Omental fat pad (tissue), 4 donors: ENCODE measurements at places on chromosomes 6 and 20. TPM values are rescaled to one million over a fixed set of nuclear protein-coding genes. Genes with fewer than 3 reads are reported as not detected.

DNA sequence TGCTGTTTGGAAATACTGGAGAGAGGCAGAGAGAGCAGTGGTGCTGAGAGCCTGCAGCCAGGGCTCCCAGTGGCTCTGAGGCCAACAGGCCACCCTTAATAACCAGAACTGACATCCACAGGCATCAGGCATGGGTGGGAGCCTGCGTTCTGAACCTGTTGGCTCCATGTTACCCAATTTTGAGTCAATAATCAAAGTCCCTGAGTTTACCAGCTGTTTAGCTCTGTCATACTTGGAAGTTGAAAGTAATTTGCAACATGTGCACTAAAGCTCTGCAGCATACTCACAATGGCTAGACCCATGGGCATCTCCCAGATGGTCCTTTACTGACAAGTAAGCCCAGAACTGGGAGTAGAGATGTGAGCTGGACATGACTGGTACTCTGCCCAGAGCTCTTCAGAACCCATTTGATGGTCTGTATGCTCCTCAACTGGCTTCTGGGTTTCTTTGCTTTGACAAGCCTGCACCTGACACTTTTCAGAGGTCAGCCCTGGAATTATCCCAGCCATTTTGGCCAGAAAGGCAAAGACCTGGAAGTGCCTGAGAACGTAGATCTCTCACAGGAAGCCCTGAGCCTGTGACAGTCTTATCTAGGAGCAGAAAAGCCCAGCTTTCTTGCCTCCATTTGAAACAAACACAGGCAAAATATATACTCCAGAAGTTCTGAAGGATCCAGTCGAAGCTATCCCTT is 122.4 kb upstream of the CITED2 start:
- DNase-seq, result no peak

DNA sequence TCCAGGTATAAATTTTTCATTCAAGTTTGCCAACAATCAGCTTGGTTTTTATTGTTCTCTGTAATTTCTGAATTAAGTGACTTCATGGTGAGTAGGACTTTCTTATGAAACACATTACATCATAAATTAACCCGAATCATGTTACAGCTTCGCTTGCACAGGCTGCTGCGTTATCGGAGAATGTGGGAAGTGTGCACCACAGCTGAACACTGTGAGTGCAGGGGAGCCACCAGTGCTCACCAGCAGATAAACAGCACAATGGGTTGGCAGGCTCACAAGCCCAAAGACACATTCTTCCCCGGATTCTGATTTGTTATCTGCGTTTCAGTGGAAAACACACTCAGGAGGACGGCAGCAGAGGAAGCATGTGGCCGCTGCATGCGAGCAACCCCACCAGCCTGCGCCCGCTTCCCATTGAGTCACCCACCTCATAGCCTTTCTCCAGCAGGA is 121.1 kb downstream of the GMDS start:
- no peak for DNase-seq

- no peak for DNase-seq
These were observed 13.6 kb upstream of the CEP85L start for GRCh38 chr6:118665011-118665410.

DNA sequence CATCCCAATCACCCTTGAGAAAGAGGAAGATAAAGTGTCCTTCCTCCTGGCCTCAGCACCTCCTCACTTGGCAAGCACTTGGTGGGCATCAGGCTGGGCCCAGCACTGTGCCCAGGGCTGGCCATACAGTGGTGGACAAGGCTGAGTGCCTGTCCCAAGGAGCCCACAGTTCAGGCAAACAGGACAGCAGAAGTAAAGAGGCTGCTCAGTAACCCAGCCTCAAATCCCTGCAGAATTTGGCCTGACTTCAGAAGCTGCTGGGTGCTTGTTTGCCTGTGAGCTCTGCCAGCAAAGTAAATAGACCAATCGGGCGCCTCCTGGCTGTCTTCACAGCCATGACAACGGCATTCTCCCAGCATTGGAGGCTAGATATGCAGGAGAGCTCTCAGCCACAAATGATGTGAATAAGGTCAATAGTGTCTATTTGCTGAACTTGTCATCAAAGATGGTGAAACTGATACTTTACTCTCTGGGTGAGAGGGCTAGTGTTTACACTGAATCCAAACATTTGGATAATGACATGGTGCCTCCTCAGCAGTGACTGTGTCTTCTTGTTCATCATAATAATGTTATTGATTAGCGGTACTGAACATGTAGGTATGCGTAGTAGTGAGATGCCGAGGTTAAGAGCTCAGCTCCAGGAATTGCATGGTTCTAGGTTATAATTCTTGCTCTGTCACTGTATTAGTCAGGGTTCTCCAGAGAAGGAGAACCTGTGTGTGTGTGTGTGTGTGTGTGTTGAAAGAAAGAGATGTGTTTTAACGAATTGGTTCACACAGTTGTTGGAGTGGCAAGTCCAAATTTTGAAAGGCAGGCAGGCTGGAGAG is 36.9 kb upstream of the FANCE start:
- DNase-seq, result no peak

DNA sequence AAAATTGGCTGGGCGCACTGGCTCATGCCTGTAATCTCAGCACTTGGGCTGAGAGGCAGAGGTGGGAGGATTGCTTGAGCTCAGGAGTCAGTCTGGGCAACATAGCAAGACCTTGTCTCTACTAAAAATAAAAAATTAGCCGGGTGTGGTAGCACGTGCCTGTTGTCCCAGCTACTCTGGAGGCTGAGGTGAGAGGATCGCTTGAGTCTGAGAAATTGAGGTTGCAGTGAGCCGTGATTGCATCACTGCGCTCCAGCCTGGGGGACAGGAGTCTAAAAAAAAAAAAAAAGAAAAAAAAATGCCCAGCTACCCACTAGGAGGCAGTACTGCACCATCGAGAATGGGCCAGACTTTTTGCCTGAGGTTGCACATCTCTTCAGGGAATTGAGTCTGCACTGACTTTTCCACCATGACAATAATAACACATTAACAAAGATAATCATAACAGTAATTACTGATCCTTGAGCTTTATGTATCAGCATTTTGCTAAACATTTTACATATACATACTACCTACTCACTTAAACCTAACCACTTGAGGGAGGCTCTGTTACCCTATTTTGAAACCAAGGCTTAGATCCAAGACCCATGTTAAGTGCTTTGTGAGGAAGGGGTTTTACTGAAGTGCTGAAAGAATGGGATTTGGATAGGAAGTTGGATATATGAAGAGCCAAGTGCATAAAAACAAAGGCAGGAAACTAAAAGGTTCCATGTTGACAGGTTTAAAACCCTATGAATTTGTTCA is 21.0 kb downstream of the SRSF3 start:
- no peak for DNase-seq

- no peak for DNase-seq
These were observed 35.1 kb downstream of the PLCB4 start for GRCh38 chr20:9103955-9104354.

DNA sequence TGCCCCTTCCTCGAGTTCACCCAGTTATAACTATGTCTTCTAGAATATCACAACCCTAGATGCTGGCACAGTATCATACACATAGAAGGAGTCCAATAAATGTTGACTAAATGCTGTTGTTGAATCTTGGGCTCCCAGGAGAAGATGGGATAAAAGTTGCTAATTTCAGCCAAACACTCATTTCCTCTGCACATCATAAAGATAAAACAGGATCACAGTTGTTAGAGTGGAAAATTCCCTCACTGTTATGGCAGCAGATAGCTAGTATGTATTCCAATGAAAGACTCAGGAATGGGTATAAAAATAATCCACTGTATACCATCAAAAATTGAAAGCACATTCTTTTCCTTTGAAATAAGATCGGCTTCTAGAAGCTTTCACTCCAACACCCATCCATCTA is 294.9 kb upstream of the TSHZ2 start:
- no peak for DNase-seq

DNA sequence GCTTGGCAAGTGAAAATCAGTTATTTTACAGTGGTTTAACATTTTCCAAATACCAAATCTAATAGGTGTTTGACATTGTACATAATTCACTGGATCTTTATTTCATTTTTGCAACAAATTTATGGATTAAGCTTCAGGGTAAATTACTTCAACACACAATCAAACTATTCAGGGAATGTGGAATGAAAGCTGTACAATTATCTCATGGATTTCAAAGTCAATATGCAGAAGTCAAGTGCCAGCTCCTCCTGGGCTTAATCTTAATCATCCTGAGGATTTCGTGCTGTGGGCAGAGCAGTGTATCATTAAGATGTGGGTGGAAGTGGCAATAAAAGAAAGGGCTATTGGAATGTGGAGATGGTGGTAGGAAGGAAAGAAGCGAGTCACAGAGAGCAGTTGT is 548.8 kb downstream of the COL12A1 start:
- DNase-seq, result no peak

DNA sequence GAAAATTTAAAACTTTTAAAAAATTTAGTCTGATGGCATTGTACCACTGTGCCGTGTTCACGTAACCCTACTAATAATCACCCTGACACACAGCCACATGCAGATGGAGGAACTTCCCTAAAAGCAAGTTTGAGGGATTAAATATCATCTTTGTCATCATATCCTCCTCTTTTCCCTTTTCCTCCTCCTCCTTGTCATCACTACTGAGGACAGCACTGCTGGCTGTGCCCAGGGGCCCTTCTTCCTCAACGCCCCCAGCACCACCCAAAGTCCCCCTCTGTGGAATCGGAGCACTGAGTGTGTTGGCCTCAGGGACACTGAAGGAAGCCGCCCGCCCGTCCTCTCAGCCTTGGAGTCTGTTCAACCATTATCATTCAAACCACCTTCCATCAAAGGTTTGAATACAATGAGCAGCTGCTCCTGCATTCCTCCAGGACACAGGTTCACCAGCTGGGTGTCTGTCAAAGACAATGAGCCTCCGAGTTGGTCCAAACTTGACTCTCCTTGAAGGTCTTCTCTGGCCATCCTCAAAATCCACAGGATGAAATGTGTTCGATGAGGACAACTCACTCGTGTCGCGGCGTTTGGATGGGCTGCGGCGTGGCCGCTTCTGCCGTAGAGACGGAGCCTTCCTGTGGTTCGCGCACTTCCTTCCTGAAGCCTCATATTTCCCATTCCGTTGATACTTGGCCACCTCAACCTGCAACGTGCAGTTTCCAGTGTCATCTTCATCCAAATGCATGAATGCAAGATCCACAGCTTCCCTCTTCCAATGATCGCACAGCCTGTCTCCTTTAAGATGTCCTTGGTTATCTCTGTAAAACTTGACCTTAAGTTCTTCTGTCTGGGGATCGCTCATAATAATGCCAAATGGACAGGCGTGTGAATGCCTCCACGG is 23.3 kb downstream of the NQO2 start:
- DNase-seq, result no peak

DNA sequence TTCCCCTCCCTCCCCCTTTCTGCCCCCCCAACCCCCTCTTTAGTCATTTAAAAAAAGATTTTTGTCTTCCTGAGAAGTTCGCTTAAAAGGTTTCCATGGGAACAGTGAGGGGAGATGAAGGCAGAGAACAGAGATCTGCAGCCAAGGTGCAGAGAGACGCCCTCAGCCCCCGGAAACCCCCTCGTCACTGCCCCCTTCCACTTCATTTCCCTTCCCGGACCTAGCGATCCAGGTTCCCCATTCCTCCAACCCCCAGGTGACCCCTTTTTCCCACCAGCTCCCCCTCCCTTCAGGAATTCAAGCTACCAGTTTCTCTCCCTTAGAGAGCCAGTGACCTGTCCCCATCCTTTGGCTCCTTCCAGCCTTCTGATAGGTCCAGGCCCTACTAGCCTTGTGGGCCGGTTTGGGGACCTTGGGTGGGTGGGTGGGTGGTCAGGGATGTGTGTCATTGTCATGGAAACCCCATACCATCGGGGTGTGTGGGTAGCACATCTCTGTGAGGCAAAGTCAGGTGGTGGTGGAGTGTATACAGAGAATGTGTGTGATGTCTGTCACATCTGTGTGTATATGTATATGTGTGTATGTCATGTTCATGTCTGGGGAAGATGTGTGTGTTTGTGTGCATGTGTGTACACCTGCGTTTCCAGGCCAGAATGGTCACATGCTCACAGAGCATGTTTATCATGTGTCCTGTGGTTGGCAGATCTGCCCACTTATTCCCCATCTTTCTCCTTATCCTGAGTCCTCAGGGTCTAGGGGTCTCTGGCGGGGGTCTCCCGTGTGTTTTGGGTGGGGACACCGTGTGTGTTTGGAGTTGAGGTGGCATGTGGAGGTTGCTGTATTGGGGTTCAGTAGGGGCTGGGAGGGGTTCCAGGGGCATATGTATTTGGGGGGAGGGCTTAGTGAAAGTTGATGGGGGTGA is 7.0 kb downstream of the SYNGAP1 start:
- no peak for DNase-seq

GRCh38 chr20:64154590-64155257 is 9.5 kb upstream of the MYT1 start:
- no peak for DNase-seq

DNA sequence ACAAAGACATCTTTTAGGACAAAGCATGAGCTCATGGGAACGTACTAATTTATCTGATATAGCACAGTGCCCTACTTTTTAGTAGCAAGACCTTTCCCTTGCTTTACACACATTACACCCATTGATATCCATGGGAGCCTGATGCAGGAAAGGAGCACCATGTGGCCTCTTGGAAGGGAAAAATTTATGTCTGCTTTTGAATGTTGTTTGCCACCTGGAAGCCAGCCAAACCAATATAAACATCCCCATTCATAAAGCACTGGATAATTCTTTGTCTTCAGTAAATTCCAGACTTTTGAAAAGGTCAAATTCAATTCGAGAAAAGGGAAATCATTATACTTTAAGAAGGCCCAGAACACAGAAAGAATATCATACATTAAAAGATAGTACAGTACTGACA is 152.3 kb upstream of the BEND6 start:
- no peak for DNase-seq

DNA sequence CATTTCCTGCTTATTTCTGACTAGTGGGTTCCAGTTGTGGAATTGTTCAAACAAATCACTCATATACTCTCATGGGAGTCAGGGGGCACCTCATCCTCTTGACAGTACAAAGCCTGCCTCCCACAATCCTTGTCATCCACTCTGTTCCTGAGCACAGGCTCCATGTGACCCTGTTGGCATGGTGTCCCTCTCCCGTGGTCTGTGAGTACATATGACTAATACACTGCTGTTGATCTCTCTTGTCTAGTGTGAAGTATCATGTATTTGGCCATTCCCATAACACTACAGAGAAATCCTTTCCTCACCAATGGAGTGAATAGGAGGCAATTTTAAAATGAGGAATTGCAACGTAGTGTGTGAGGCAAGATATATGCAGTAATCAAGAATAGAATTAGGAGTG is 185.3 kb downstream of the OGFRL1 start:
- DNase-seq, result peak; percentile 36

GRCh38 chr6:99338188-99338587 is 11.3 kb downstream of the FAXC start:
- no peak for DNase-seq

GRCh38 chr6:140441256-140441655 is 1066.8 kb upstream of the CITED2 start:
- DNase-seq, result peak; percentile 23

Gene SPATA2
- 3.7 TPM for total RNA-seq

Gene HRH3
- not detected for total RNA-seq

Gene RGS17
- total RNA-seq, result 7.4 TPM

Gene CLIC5
- total RNA-seq, result 14.8 TPM

Gene ADAM33
- 75.3 TPM for total RNA-seq

Gene PRL
- not detected for total RNA-seq

Gene BLOC1S5
- 8.3 TPM for total RNA-seq

Gene SLC32A1
- total RNA-seq, result not detected

Gene PCMTD2
- 97.9 TPM for total RNA-seq
